Ureter (tissue), 1 donor: ENCODE measurements at places on chromosomes 2 and 18. TPM values are rescaled to one million over a fixed set of nuclear protein-coding genes. Genes with fewer than 3 reads are reported as not detected.
A peak's percentile ranks its signal among the peaks of the same experiment; 100 is the strongest.

DNA sequence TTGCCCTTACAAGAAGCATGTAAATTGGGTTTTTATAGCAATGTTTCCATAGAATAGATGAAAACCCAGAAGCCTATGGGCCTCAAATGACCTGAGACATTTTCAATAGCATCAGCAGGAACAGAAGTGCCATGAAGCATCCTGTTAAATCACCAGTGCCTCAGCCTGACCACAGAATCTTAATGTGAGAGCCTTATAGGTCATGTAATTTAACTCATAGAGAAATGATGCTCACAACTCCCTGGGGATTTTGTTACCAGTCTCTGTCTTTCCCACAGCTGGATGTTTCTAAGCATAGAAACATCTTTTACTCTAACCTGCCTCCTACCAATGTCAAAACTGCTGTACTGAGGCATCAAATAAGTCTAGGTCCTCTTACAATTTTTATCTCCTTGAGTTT lies 295.8 kb upstream of the ACVR2A start:
- DNase-seq = no peak

- DNase-seq = no peak
Observed at GRCh38 chr18:4641771-4642368, 186.8 kb upstream of the DLGAP1 start.

DNA sequence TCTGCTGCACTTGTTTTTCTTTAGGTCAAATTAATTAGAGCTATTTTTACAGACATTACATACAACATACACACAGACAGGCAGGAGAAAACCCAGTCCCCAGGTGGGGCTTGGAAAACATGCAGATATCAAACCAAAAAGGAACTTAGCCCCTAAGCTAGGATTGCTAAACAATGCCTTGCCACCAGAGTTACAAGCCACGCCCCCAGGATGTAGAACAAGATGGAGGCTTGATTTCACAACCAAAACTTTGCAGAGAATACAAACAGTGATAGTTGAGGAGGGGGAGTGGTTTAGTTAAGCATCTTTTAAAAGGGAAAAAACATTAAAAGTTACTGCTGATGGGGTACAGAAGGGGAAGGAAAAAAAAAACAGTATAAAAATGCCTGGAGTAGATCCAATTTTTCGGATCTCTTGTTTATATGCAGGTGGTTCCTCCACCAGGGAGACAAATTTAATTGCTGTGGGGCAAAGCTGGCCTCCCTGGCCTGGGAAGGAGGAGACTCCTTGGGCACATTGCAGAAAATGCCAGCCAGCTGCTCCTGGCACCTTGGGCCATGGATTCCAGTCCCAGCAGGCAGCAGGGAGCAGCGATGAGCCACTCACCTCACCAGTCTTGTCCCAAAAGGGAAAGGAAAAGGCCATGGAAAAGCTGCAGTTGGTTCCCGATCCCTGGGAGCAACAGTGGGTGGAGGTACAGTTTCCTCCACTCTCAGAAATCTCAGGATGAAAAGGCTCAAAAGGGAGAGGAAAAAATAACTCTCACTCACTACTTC lies 348.4 kb upstream of the REG3G start:
- no peak for DNase-seq

Gene LYPD6
- total RNA-seq = 12.2 TPM

- no peak for DNase-seq
Observed at GRCh38 chr2:236036045-236036444, 132.1 kb downstream of the GBX2 start.

DNA sequence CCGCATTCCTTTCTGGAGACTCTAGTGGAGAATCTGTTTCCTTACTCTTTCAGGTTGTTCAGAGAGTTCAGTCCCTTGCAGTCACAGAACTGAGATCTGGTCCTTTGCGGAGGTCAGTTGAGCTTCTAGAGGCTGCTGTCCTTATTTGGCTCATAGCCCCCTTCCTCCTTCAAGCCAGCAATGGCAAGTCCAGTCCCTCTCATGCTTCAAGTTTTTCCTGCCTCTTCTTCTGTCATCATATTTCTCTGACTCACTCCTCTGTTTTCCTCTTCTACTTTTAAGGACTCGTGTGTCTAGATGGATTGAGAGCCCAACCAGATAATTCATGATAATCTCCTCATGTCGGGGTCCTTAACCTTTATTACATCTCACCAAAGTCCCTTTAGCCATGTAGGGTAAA lies 173.5 kb upstream of the FOSL2 start:
- no peak for DNase-seq

Gene ZSWIM2
- not detected for total RNA-seq

Gene NCK2
- 40.9 TPM for total RNA-seq

Gene ALLC
- total RNA-seq = not detected

GRCh38 chr18:49055754-49056172 lies 105.0 kb upstream of the SMAD7 start:
- peak; percentile 61 for DNase-seq

DNA sequence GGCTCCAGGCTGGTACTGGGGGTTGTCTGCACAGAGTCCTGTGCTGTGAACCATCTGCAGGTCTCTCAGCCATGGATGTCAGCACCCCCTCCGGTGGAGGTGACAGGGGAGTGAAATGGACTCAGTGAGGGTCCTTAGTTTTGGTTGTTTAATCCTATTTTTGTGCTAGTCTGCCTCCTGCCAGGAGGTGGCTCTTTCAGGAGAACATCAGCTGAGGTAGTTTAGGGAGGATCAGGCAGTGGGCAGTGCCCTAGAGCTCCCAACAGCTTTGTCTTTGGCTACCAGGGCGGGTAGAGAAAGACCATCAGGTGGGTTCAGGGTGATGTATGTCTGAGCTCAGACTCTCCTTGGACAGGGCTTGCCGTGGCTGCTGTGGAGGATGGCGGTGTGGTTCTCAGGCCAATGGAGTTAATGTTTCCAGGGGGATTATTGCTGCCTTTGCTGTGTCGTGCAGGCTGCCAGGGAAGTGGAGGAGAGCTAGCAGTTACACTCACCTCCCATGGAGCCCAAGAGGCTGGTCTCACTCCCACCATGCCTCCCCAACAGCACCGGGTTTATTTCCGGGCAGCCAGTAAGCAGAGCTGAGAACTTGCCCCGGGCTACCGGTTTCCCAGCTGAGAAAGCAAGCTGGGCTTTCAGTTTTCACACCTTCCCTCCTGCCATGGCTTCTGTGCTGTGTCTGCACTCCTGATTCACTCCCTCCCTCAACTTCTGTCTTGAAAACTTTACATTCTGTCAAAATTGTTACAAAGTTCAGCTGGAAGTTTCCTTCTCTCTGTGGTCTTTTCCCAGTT lies 563.4 kb downstream of the XIRP2 start:
- no peak for DNase-seq

Gene VSNL1
- 0.39 TPM for total RNA-seq

DNA sequence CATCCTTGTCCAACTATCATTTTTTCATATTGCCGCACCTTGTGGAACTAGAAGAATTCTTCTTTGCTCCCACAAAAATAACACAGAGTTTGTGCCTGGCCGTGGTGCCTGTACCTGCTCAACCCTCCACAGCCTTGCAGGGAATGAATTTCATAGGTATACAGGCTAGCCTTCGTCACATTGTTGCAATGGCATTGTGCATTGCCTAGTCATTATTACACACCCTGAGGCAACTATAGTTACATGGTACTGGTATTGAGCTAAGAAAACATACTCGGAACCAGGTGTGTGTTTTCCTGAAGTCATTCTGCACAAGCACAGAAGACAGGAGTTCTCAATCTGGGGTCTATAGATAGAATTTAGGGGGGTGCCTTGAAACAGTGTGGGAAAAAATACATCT lies 188.0 kb upstream of the CTAGE1 start:
- no peak for DNase-seq

Gene MTIF2
- 29.9 TPM for total RNA-seq

GRCh38 chr2:216519154-216519762 lies 20.6 kb downstream of the RPL37A start:
- DNase-seq = peak; percentile 85

GRCh38 chr18:36130039-36130831 lies 536 bp downstream of the ELP2 start:
- no peak for DNase-seq

DNA sequence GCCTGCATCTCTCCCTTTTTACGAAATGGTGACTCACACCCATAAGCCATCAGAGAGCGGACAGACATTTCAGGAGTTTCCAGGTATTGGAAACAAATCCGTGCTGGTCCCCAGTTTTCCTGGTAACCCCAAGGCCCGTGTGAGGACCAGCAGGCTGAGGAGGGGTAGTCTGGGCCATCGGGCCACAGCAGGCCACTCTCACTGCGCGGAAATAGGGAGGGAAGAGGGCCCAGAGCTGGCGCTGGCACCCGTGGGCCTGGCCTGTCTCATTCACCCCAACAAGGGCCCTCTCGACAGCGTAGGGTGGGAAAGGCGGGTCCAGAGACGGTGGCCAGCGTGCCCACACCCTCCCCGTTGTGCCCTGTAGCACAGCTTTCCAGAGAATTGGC lies 13.7 kb upstream of the FAHD2A start:
- no peak for DNase-seq

- no peak for DNase-seq
Observed at GRCh38 chr2:129767346-129768035, 212.0 kb upstream of the RAB6C start.

GRCh38 chr2:77210725-77211124 lies 311.5 kb downstream of the LRRTM4 start:
- no peak for DNase-seq

DNA sequence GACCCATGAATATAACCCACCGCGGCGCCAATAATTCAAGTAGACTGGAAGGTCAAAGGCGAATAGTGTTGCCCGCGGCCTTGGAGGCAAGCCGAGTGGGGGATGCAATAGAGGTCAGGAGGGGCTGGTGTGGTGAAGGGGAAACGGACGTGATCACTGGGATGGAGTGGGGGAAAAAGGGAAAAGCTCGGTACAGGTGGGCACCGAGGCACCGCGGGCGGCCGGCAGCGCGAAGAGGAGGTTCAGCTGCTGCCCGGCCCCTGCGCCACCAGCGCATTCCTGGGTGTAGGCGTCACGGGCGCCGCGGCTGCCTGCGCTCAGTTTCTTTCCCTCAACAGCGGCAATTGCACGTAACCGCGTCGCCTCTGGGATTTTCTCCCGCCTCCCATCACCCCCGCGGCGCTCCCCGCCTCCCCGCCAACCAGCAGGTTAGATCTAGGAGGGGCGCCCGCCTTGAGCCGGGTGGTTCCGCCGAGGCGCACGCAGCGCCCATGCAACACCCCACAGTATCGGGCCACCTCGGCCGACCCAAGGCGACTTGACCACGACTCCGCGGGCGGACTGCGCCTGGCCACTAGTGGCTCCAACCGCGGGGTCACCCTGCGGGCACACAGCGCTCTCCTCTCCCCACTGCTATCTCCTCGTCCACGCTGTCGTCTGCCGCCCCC lies 1.5 kb downstream of the RND3 start:
- peak; percentile 87 for DNase-seq

- no peak for DNase-seq
Observed at GRCh38 chr2:37663390-37663789, 8.1 kb downstream of the CDC42EP3 start.

GRCh38 chr2:191115391-191115790 lies 35.4 kb downstream of the STAT4 start:
- no peak for DNase-seq

Gene LIMS3
- 1.1 TPM for total RNA-seq

- no peak for DNase-seq
Observed at GRCh38 chr2:14517731-14518130, 114.8 kb upstream of the LRATD1 start.

Gene NCKAP5
- total RNA-seq = 7.3 TPM

Gene CCNT2
- 101 TPM for total RNA-seq
